ENCODE measurements at places on chromosomes 1 and 21. TPM values are rescaled to one million over a fixed set of nuclear protein-coding genes. Genes with fewer than 3 reads are reported as not detected.
A peak's percentile ranks its signal among the peaks of the same experiment; 100 is the strongest.

GORAB gene
- total RNA-seq, result 18.0 TPM

NKAIN1 gene
- total RNA-seq, result not detected

GUCA2A gene
- 2,800 TPM for total RNA-seq

CCDC185 gene
- not detected for total RNA-seq

C1QC gene
- total RNA-seq, result 200 TPM

FMOD gene
- 33.3 TPM for total RNA-seq

SH2D1B gene
- 1.0 TPM for total RNA-seq

ASCL5 gene
- total RNA-seq, result not detected

RIPPLY3 gene
- total RNA-seq, result not detected

ERICH3 gene
- total RNA-seq, result 0.14 TPM

- DNase-seq, result no peak
Measured at GRCh38 chr1:8294170-8294697, 23.7 kb upstream of the SLC45A1 start.

- no peak for DNase-seq
Measured at GRCh38 chr1:171990371-171990770, 149.1 kb downstream of the DNM3 start.

DNA sequence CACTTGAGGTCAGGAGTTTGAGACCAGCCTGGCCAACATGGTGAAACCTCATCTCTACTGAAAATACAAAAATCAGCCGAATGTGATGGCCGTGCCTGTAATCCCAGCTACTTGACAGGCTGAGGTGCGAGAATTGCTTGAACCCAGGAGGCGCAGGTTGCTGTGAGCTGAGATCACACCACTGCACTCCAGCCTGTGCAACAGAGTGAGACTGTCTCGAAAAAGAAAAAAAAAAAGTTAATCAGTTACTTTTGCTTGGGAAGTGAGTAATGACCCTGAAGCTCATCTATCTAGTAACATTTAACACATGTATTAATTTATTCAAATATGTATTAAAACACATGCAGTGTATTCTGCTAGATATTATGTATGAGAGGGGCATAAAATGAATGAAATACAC lies 49.4 kb downstream of the ZNF326 start:
- no peak for DNase-seq

DNA sequence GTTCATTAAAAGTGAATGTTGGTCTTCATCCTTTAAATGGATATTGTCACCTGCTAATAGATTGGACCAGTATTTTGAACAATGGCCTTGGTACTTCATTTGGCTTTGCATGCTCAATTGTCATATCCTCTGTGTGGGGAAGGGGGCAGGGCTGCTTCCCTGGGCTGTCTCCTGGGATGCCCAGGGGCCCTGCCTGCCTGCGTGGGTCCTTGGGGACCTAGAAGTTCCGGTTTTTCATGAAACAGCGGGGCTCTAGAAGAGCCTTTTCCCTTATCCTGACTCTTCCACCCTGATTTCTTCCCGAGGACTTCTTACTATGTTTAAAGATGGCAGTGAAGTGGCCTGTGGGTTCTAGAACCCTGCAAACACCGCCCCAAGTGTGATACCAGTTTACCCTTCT lies 97.5 kb downstream of the DISC1 start:
- DNase-seq, result no peak

GRCh38 chr1:109927911-109928321 lies 17.3 kb downstream of the CSF1 start:
- peak; percentile 64 for DNase-seq

GRCh38 chr1:10631811-10632593 lies 157.3 kb downstream of the PEX14 start:
- no peak for DNase-seq

- no peak for DNase-seq
Measured at GRCh38 chr1:74485622-74486021, 26.8 kb downstream of the LRRC53 start.

DNA sequence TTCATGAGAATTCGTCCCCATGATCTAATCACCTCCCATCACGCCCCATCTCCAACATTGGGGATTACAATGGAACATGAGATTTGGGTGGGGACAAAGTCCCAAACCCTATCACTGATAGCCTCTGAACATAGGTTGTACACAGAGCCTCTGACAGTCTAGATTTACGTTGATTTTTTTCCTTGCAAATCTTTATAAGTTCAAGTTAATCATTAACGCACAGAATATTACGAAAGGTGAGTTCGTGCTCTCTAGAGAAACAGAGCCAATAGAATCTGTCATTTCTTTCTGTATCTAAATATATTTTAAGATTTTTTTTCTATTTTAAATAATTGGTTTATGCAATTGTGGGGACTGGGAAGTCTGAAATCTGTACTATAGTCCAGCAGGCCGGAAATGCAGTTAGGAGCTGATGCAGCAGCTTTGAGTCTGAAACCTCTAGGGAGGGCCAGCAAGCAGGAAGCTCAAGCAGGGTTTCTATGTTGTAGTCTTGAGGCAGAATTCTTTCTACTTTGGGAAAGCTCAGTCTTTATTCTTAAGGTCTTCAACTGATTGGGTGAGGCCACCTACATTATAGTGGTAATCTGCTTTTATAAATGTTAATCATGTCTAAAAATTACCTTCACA lies 61.0 kb downstream of the SELENOF start:
- DNase-seq, result no peak

GRCh38 chr1:40745176-40745575 lies 38.4 kb upstream of the KCNQ4 start:
- DNase-seq, result no peak

- no peak for DNase-seq
Measured at GRCh38 chr1:36076979-36077573, 6.8 kb upstream of the TEKT2 start.

DNA sequence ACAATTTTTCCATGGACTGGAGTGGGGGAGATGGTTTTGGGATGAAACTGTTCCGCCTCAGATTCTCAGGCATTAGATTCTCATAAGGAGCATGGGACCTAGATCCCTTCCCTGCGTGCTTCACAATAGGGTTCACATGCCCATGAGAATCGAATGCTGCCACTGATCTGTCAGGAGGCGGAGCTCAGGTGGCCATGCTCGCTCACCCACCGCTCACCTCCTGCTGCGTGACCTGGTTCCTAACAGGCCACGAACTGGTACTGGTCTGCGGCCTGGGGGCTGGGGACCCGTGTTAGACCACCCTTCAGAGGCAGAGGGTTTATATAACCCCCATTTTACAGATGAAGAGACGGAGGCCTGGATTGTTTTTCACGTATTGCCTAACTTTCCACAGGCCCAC lies 16.3 kb upstream of the SRSF4 start:
- no peak for DNase-seq

GRCh38 chr1:55210990-55211801 lies 4.0 kb downstream of the USP24 start:
- DNase-seq, result no peak

GRCh38 chr1:89407360-89407759 lies 43.5 kb downstream of the GBP6 start:
- no peak for DNase-seq

GRCh38 chr21:42063191-42063570 lies 7.9 kb upstream of the UMODL1 start:
- DNase-seq, result peak; percentile 69

- peak; percentile 14 for DNase-seq
Measured at GRCh38 chr1:232457595-232457994, 172.3 kb downstream of the SIPA1L2 start.

- no peak for DNase-seq
Measured at GRCh38 chr1:53728702-53729455, 10.1 kb downstream of the GLIS1 start.
